ELF-1 (cell line): ENCODE measurements at places on chromosomes 7 and 10.

GRCh38 chr7:51732116-51732515 is 415.5 kb upstream of the COBL start:
- DNase-seq: no peak

DNA sequence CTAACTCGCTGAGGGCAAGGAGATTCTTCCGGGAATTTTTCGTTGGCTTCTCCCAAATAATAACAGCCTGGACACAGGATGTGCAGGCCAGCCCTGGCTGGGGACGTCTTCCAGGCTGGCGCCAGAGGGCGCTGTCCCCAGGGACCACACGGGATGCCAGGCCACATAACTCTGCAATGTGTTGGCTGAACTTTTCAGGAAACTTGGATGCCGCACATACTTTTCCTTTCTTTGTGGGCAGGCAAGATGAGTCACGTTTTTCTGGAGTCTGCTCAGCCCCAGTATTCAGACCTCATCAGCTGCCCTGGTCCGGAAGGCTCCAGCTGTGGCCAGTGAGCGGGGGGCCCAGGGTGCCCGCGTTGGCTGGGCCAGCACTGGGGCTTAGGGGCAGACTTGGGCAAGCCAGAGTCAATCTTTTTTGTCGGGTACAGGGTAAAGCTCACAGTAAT is 122.7 kb downstream of the PRKAG2 start:
- peak; percentile 97 for DNase-seq

- DNase-seq: peak; percentile 60
Measured at GRCh38 chr7:1758028-1758858, 88.2 kb downstream of the ELFN1 start.

- peak; percentile 57 for DNase-seq
Measured at GRCh38 chr10:123135415-123136141, at the start of gene HMX3. Gene HMX3 (plus strand): TSS chr10:123135970. CDS start chr10:123136051, 81 bp downstream.
